ENCODE measurements at places on chromosomes 11 and 22.

GRCh38 chr22:47074105-47074504, 311.7 kb downstream of the TBC1D22A start:
- no peak for DNase-seq

DNA sequence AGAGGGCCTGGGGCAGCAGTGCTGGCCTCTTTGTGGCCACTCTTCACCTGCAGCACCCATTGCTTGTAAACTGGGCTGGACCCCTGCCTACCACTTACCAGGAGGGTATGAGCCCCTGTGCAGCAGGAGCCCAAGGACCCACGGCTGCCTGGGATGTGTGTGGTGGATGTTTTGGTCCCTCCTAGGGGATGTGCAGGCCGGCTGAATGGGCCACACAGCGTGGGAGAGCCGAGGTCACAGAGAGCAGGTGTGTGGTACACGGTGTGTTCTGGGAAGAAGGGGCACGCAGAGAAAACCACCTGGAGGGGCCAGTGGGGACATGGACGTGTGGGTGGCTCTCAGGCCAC, 19.3 kb upstream of the GNB1L start:
- DNase-seq: no peak

GRCh38 chr22:46792841-46793261, 30.4 kb downstream of the TBC1D22A start:
- no peak for DNase-seq

DNA sequence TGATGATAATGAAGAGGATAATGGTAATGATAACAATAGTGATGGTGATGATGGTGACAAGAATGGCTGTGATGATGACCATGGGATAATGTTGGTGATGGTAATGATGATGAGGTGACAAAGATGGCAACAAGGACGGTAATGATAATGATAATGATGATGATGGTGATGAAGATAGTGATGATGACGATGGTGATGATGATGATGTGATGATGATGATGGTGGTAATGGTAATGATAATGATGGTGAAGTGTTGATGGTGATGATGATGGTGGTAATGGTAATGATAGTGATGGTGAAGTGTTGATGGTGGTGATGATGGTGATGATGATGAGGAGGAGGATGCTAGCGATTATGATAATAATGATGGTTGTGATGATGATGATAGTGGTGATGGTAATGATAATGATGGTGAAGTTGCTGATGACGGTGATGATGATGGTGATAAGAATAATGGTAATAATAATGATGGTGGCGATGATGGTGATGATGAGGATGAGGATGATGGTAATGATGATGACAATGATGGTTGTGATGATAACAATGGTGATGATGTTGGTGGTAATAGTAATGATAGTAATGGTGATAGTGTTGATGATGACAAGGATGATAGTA, 54.7 kb upstream of the OPCML start:
- no peak for DNase-seq

DNA sequence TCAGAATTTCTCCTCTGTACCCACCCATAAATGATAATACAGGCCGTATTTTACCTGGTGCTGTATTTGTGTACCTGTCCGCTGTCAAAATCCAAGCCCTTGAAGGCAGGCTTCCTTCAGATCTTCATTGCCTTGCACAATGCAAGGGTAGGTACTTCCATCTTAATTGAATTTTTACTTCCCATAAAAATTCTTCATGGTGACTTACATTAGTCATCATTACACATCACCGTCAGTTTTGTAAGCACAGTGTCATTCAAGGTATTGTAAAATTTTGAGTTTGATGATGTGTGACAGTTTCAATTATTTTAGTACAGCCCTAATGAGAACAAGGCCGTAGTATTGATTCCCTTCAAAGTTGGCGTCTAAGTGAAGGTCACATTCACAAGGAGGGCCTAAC, 770 bp upstream of the TSG101 start:
- no peak for DNase-seq
